ENCODE measurements at places on chromosomes 3 and 15. TPM values are rescaled to one million over a fixed set of nuclear protein-coding genes. Genes with fewer than 3 reads are reported as not detected.

- peaks cover 27% of the 10 kb centered on the region for H3K4me1 ChIP-seq
- H3K36me3 ChIP-seq: no peaks in the 10 kb centered on the region
- H3K4me3 ChIP-seq: no peak overlapping the region
- peak overlapping the region; percentile 83 for H3K27ac ChIP-seq
Observed at GRCh38 chr3:52216585-52217408, 8.6 kb downstream of the TLR9 start.

- no peak overlapping the region for H3K27ac ChIP-seq
- no peak overlapping the region for H3K4me3 ChIP-seq
- DNase-seq: peak; percentile 33
- no peaks in the 10 kb centered on the region for H3K4me1 ChIP-seq
- H3K36me3 ChIP-seq: no peaks in the 10 kb centered on the region
Observed at GRCh38 chr3:152229692-152230091, 39.0 kb upstream of the MBNL1 start.

GRCh38 chr3:22236490-22237270, 485.7 kb upstream of the ZNF385D start:
- no peak overlapping the region for H3K4me3 ChIP-seq
- H3K36me3 ChIP-seq: no peaks in the 10 kb centered on the region
- H3K27me3 ChIP-seq: no peaks in the 10 kb centered on the region
- no peaks in the 10 kb centered on the region for H3K4me1 ChIP-seq
- no peak for DNase-seq
- H3K27ac ChIP-seq: no peak overlapping the region

DNA sequence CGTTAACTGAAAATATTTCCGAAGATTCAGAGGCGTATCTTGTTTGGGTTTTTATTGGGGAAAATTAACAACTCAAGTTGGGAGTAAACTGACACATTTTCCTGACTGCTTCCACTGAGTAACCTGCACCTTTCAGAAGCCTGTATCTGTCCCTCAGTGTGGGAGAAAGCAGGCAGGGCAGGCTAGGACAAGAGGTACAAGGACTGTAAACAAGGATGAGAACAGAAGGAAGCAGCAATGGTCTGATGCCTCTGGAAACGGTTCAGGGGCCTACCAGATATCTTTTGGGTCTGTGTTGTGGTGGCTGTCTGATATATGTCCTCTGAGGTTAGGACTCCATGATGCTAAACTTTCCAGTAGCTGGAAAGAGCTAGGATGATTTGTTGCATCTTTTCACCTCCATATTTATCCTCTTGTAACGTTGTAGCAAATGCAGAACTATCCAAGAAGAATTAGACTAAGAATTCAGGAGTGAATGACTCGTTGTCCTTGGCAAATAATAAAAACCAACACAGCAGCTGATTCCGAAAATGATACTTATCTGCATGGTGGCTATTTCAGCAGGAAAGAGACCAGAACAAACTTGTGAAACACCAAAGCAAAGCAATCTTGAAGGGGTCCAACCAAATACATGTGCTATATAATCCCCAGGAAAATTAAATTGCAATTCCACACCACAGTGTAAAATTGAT, 195.9 kb upstream of the ICE2 start:
- H3K4me1 ChIP-seq: peaks cover 7% of the 10 kb centered on the region
- no peak overlapping the region for H3K27ac ChIP-seq
- no peak for DNase-seq
- H3K27me3 ChIP-seq: no peaks in the 10 kb centered on the region
- H3K36me3 ChIP-seq: no peaks in the 10 kb centered on the region

GRCh38 chr3:196740481-196741248, 1.0 kb downstream of the PAK2 start:
- peak overlapping the region; percentile 92 for H3K27ac ChIP-seq
- no peaks in the 10 kb centered on the region for H3K27me3 ChIP-seq
- H3K4me1 ChIP-seq: peaks cover 10% of the 10 kb centered on the region

- H3K4me1 ChIP-seq: no peaks in the 10 kb centered on the region
- no peak for DNase-seq
- H3K27me3 ChIP-seq: no peaks in the 10 kb centered on the region
Observed at GRCh38 chr3:154943981-154944380, 136.1 kb upstream of the MME start.

- DNase-seq: no peak
- no peaks in the 10 kb centered on the region for H3K36me3 ChIP-seq
- no peak overlapping the region for H3K27ac ChIP-seq
- no peak overlapping the region for H3K4me3 ChIP-seq
Observed at GRCh38 chr3:190716211-190716610, 146.3 kb downstream of the GMNC start.

GRCh38 chr3:179432451-179432850, 18.8 kb downstream of the GNB4 start:
- no peaks in the 10 kb centered on the region for H3K36me3 ChIP-seq
- no peaks in the 10 kb centered on the region for H3K4me1 ChIP-seq
- no peak overlapping the region for H3K27ac ChIP-seq
- H3K27me3 ChIP-seq: no peaks in the 10 kb centered on the region

GRCh38 chr15:66503780-66504562, 684 bp downstream of the RPL4 start:
- peak overlapping the region; percentile 64 for H3K27ac ChIP-seq
- no peaks in the 10 kb centered on the region for H3K27me3 ChIP-seq
- DNase-seq: no peak
- peaks cover 27% of the 10 kb centered on the region for H3K4me1 ChIP-seq
- H3K36me3 ChIP-seq: peaks cover 25% of the 10 kb centered on the region

- H3K36me3 ChIP-seq: no peaks in the 10 kb centered on the region
- H3K4me1 ChIP-seq: no peaks in the 10 kb centered on the region
- H3K27me3 ChIP-seq: no peaks in the 10 kb centered on the region
- no peak overlapping the region for H3K27ac ChIP-seq
Observed at GRCh38 chr3:111796566-111796965, 62.5 kb upstream of the PHLDB2 start.

DNA sequence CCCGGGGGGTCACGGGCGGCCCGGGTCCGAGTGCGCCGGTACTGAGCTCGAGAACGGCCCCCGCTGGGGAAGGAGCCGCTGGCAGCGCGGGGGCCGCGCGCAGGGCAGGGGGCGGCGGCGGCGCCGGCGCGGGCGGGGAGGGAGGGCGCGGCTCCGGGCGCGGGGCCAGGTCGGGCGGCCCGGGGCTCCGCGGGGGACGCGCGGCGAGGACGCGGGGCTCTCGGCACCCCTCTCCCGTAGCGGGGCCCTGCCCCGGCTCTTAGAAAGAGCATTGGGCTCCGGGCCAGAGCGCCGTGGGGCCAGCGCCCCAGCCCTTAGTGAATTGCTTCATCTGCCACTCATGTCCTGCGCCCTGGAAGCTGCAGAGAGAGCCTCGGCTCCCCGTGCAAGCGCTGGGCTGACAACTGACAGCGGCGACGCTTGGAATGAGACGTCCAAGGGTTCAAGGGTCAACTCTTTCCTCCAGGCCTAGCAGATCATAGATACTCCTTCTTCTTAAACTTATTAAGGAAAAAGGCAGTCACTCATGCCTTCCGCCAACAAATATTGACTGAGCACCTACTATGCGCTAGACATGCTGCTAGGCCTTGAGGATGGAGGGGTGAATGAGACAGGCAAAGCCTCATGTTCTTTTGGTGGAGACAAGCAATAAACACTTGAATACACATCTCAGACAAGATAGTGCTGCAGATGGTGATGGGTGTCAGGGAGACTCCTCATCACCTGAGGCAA, 140.8 kb downstream of the SMAD6 start:
- H3K27me3 ChIP-seq: no peaks in the 10 kb centered on the region
- H3K4me1 ChIP-seq: peaks cover 15% of the 10 kb centered on the region
- no peaks in the 10 kb centered on the region for H3K36me3 ChIP-seq
- peak; percentile 85 for DNase-seq

- no peaks in the 10 kb centered on the region for H3K27me3 ChIP-seq
- no peak overlapping the region for H3K27ac ChIP-seq
- DNase-seq: no peak
- no peaks in the 10 kb centered on the region for H3K4me1 ChIP-seq
Observed at GRCh38 chr15:39200586-39200985, 380.3 kb upstream of the THBS1 start.

GRCh38 chr3:60363817-60364216, 887.4 kb downstream of the FHIT start:
- H3K4me1 ChIP-seq: no peaks in the 10 kb centered on the region
- no peak overlapping the region for H3K4me3 ChIP-seq
- no peaks in the 10 kb centered on the region for H3K27me3 ChIP-seq
- DNase-seq: no peak
- no peaks in the 10 kb centered on the region for H3K36me3 ChIP-seq

The SETD5 gene
- 64.3 TPM for total RNA-seq

The KCNMB3 gene
- 6.5 TPM for total RNA-seq

The ZNF620 gene
- 2.6 TPM for total RNA-seq

The TMEM87A gene
- total RNA-seq: 36.6 TPM

The ZNF710 gene
- total RNA-seq: 18.1 TPM

The CTXND1 gene
- total RNA-seq: 1.0 TPM
